ENCODE measurements at places on chromosomes 11 and 22. TPM values are rescaled to one million over a fixed set of nuclear protein-coding genes. Genes with fewer than 3 reads are reported as not detected.

The SCGB1C1 gene
- not detected for total RNA-seq

The INS gene
- not detected for total RNA-seq

The MED19 gene
- 21.6 TPM for total RNA-seq

The PKNOX2 gene
- total RNA-seq, result 53.4 TPM

The APOL5 gene
- not detected for total RNA-seq

The RBM7 gene
- total RNA-seq, result 50.5 TPM

The RIMBP3B gene
- total RNA-seq, result 0.16 TPM

The DTX4 gene
- total RNA-seq, result 16.1 TPM

The SCGB2A2 gene
- total RNA-seq, result not detected

The PDGFB gene
- total RNA-seq, result 17.0 TPM

The HTATIP2 gene
- total RNA-seq, result 25.4 TPM

The MMP7 gene
- total RNA-seq, result 8.4 TPM

The KDM4E gene
- total RNA-seq, result not detected
